ENCODE measurements at places on chromosomes 2 and 18. TPM values are rescaled to one million over a fixed set of nuclear protein-coding genes. Genes with fewer than 3 reads are reported as not detected.
A peak's percentile ranks its signal among the peaks of the same experiment; 100 is the strongest.

DNAH6 gene
- total RNA-seq: not detected

GRCh38 chr2:202378662-202379358, 2.7 kb downstream of the BMPR2 start:
- peaks cover 24% of the 10 kb centered on the region for H3K4me1 ChIP-seq
- peak overlapping the region; percentile 98 for H3K4me3 ChIP-seq
- H3K27ac ChIP-seq: peak overlapping the region; percentile 98
- no peak for DNase-seq

PLA2R1 gene
- total RNA-seq: 28.7 TPM

LPIN1 gene
- total RNA-seq: 24.5 TPM

DNA sequence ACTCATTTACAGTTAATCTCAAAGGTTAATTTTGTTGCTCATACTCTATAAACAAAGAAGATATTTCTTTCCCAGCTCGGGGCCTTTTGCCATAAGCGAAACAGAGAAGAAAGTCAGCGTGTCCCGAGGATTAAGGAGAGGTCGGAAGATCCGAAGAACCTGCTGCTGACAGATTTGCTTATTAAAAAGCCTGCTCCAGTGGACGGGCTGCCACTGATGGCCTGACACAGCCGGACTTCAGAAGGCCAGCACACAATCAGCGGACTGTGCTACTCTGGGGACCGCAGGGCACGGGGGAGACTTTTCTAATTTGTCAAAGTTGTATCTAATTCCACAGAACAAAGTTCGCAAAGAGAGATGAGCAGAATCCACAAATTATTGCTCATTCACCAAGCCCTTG, 315.4 kb downstream of the ETAA1 start:
- H3K27me3 ChIP-seq: no peaks in the 10 kb centered on the region
- H3K27ac ChIP-seq: no peak overlapping the region
- no peaks in the 10 kb centered on the region for H3K4me1 ChIP-seq
- H3K4me3 ChIP-seq: no peak overlapping the region
- DNase-seq: no peak

TSGA10 gene
- total RNA-seq: 8.8 TPM

- no peaks in the 10 kb centered on the region for H3K4me1 ChIP-seq
- no peaks in the 10 kb centered on the region for H3K27me3 ChIP-seq
- H3K4me3 ChIP-seq: no peak overlapping the region
Measured at GRCh38 chr2:187470698-187471097, 22.6 kb upstream of the CALCRL start.

FHOD3 gene
- 24.9 TPM for total RNA-seq

DNA sequence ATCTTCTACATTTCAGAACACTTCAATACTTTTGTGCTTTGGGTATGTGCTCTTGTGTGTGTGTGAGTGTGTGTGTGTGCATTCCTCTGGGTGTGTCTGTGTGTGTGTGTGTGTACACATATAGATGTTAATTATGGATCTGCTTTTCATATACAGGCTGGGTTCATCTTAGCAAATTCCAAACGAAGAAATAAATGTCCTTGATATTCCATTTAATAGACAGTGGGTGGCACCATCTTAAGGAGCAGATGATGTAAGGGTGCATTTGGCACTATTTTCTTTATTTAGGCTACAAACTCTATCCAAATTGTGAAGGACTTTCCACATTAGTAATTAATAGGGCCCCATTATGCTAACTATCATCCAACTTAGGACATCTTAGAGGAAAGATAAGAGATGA, 425.8 kb upstream of the POU3F3 start:
- H3K27ac ChIP-seq: no peak overlapping the region
- H3K36me3 ChIP-seq: no peaks in the 10 kb centered on the region
- no peak for DNase-seq
- no peak overlapping the region for H3K4me3 ChIP-seq

STAMBP gene
- total RNA-seq: 23.8 TPM

- no peaks in the 10 kb centered on the region for H3K4me1 ChIP-seq
- H3K4me3 ChIP-seq: no peak overlapping the region
Measured at GRCh38 chr2:80168801-80169200, 135.8 kb downstream of the LRRTM1 start.

- H3K27ac ChIP-seq: no peak overlapping the region
- no peaks in the 10 kb centered on the region for H3K27me3 ChIP-seq
- no peak overlapping the region for H3K4me3 ChIP-seq
- no peaks in the 10 kb centered on the region for H3K4me1 ChIP-seq
- no peak for DNase-seq
Measured at GRCh38 chr2:233819884-233820773, 34.2 kb downstream of the HJURP start.
